ENCODE measurements at places on chromosomes 2 and 18.

- no peak for DNase-seq
Measured at GRCh38 chr18:71994273-71994672, 549.9 kb downstream of the CBLN2 start.

DNA sequence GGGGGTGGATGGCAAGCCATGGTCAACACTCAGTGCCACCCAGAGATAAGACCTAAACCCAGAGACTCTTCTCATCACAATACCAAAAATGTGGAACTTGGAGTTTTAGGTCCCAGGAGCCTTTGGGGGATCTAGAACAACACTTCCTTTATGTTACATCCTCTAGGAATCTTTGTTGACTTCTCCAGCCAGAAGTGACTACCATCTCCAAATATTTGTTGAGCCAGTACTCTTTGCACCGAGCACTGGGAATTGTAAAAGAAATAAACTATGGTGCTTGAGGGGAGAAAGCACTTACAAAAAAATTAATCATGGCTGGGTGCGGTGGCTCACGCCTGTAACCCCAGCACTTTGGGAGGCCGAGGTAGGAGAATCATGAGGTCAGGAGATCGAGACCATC lies 120.0 kb upstream of the TMEM200C start:
- no peak for DNase-seq

GRCh38 chr2:226679389-226680065 lies 120.1 kb downstream of the IRS1 start:
- no peak for DNase-seq

GRCh38 chr2:139854769-139855483 lies 1074.7 kb upstream of the NXPH2 start:
- DNase-seq = no peak

DNA sequence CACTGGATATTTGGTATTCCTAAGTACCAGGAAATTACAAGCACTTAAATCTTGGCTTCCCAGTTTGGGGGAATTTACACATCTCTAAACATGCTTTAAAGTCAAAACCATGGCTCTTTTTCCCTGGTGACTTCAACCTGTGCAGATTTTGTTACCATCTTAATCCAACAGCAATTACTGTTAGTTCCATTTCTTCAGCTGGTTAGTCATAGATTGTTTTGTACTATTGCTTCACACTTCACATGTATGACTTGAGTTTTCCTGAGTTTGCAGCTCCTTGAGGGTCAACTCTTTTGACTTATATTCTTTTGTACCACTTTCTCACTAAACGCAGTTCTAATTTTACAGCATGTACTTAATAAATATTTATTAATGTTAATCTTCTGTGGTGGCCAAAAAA lies 203.4 kb upstream of the RND3 start:
- no peak for DNase-seq

Measured in D341Med (cell line).